NCI-H526 treated with DMSO at 0.1 percent for 48 hours (cell line): ENCODE measurements at places on chromosomes 12 and 14.

DNA sequence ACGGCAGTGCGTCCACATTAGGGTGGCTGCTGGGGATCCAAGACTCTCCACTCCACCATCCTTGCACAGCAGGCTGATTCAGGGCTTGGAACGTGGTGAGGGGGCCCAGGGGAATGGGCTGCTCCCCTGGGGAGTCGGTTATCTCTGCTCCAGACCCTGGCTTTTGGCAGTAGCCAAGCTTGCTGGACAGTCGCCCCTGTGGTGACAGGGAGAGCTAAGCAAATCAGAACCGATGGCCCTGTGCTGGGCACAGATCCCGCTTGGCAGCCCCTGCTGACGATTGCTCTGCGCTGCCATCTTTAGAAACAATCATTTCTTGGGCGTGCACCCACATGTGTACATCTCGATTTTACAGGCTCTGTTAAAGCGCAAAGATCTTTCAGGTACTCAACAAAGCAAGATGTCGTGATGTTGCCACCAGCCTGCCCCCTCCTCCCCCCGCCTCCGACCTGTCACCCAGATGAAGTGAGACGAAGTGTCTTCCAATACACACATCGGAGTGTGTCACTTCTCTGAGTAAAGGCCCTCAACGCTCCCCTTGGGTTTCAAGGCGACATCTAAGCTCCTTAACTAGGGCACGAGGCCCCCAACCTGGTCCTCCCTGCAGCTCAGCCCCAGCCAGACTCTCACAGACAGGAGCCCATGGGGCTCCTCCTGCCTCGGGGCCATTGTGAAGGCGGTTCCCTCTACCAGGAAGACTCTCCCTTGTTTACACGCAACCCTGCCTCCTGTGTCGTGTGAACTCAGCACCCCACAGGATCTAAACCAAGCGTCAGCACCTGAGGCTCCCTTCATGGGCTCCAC lies 55.6 kb downstream of the PITPNM2 start:
- no peak for DNase-seq

DNA sequence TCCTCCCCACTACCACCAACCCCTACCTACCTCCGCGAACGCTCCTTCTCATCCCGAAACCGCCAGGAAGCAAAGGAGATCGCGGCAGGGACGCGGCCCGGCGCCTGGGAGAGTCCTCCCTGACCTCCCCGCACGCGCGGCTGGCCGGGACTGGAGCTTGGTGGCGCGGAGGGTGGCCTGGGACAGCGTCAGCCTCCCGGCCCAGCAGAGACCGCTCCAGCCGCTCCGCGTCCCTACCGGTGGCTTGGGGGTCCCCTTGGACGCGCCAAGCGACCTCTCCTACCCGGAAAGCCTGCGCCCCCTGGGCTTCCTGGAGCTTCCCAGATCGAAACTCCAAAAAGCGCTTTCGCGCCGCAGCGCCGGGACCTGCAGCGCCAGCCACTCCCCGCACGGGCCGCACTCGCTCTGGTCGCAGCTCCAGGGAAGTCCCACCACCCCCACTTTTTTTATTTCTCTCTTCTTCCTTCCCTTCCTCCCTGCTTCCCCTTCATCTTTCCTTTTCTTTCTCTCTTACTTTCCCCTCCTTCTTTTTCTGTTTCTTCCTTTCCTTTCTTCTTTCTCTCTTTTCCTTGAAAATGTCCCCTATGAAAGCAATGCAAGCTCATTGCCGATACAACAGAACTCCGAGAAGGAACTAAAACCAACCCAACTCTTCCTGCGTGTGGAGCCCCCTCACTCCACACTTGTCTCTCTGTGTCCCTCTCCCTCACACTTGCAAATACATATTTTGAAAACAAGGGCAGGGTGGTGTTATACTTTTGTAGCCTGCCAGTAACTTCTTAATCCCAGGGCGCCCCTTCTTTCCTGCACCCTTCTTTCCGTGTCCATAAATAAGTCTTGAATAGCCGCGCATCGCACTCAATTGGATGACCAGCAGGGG lies 3.8 kb downstream of the DIO3 start:
- no peak for DNase-seq

GRCh38 chr14:68040633-68041369 lies 221.2 kb downstream of the RAD51B start:
- DNase-seq, result no peak

- DNase-seq, result no peak
Observed at GRCh38 chr12:96687719-96688118, 198.3 kb downstream of the CFAP54 start.

- DNase-seq, result no peak
Observed at GRCh38 chr12:116135209-116135930, 142.1 kb downstream of the MED13L start.

DNA sequence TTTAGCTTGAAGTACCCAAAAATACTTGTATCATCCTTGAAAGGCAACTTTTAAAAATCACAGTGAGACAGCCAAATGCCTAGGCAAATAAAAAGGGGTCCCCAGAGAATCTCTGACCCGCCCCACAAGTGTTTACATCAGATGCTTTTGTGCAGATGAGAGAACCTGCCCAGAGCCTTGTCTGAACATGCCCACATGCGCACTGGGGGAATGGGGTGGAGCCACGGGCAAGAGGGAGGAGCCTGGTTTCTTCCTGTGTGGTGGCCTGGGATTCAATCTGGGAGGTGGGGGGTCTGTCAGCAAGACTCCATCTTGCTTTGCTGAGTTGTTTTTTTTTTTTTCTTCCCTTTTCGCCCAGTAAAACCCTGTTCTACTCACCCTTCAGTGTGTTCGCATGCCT lies 381.7 kb upstream of the CCDC196 start:
- DNase-seq, result no peak

DNA sequence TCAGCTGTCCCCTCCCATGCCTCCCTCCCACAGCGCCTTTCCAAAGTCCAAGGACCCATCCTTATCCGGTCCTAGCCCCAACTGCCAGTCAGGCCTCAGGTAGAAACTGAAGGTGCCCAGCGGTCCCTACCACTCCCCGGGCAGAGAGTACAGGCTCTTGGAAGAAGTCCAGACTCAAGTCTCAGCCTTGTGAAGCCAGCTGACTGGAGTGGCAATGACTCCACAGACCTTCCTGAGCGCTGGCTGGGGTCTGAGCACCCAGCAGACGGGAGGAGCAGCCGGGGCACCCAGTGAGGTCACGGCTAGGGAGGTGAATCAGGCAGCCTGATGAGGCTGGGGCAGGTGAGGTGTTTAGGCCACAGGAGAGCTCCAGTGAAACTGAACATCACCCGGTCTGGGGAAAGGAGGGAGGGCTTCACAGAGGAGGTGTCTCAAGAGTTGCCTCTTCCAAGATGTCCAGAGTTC lies 60.0 kb downstream of the ITPK1 start:
- DNase-seq, result no peak

GRCh38 chr12:56633468-56634241 lies 3.5 kb upstream of the BAZ2A start:
- no peak for DNase-seq

DNA sequence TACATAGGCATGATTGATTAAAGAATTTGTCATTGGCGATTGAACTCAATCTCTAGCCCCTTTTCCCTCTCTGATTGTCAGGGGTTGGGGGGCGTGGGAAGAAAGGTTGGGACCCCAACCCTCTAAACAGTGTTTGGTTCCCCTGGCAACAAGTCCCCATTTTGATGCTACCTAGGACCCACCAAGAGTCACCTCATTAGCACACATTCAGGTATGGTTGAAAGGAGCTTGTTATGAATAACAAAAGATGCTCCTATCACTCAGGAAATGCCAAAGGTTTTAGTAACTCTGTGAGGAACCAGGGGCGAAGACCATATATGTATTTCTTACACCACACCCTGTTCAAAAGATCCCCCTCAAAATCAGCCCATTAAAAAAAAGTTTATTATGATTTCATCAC lies 14.3 kb downstream of the RNF212B start:
- no peak for DNase-seq

DNA sequence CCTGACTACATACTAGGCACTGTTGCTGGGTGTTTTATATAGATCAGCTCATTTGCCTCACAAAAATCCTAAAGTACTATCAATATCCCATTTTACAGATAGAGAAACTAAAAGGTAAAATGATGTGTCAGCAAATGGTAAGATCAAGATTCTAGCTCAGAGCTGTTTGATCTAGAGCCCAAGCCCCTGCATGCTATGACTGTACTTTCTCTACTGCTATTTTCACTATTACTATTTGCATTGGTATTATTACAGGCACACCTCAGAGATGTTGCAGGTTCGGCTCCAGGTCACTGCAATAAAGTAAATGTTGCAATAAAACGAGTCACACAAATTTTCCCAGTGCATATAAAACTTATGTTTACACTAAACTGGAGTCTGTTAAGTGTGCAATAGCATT lies 10.9 kb downstream of the ISCU start:
- DNase-seq, result no peak
